ENCODE measurements at places on chromosomes 1 and 21.
A peak's percentile ranks its signal among the peaks of the same experiment; 100 is the strongest.

DNA sequence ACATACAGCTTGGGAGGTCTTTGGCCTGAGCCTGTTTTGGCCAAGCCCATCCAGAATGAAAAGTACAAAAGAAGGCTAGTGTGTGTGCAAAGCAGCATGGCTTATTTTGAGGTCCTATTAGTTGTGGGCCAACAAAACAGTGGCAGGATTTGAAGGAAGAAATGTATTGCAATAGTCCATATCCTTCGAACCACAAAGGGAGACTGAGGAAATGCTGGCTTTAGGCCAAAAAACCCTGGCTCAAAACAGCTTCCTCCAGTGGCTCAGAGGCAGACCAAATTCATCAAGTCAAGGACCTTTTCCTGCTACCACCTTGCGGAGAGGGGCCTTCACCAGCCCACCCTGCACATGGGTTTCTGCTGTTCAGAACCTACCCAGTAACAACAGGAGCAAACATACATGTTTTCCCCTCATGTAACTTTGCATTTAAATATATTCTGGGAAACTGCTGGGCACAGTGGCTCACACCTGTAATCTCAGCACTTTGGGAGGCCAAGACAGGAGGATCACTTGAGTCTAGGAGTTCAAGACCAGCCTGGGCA lies 43.3 kb downstream of the VPS26C start:
- DNase-seq = no peak

DNA sequence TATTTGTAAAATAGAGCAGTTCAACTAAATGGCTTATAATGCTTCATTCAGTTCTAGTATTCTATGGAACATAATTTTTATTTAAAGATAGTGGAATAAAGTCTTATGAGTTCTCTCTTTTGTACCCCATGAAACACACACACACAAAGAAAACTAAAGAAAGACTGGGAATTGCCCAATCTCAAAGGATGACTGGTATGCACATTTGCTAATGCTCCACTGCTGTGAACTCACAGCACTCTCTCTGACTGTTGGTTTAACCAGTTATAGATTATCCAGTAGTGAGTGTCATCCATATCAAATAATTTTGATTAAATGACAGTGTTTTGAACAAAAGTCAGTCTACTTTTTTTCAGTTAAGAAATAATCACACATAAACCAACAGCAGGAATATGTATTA lies 1082.4 kb upstream of the B3GALT2 start:
- DNase-seq = no peak

DNA sequence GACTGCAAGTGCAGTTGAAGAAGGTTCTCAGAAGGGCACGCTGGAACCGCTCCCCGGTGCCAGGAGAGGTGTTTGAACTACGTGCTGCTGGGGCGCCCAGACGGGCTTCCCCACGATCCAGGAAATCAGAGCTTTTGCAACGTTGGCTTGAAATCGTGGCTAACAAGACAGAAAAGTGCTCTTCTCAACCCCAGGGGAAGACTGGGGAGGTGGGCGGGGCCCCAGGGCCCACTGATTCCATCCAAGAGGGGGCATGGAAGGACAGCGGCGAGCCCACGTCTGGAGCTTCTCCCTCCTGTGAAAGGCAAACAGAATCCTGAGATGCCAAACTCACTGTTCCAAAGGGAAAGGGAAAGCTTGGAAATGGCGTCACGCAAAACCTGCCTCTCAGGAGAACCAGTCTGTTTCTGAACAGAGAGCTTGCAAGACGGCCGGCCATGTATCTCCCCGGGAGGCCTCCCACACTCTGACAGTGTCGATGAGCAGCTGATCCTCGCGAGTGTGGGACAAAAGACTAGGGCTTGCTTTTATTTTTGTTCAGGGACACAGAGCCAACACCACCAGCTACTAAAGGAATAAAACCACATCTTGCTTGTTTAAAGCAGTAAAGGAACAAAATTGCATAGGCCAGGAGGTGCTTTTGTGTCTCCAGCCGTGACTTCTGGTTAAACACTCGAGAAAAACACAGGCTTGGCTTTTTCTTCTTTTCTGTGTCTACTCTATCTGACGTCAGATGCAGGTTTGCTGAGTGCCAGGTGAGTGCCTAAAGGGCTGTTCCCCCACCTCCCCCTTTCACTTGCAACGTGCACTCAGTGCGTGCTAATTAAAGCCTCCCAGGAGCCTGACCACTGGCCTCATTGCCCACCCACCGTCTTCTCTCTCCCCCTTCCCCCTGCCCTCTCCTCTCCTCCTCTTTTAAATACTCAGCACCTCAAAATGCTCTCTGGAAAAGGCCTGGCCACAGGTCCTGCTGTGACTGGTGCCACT lies 41.5 kb downstream of the LRRC3 start:
- DNase-seq = no peak

DNA sequence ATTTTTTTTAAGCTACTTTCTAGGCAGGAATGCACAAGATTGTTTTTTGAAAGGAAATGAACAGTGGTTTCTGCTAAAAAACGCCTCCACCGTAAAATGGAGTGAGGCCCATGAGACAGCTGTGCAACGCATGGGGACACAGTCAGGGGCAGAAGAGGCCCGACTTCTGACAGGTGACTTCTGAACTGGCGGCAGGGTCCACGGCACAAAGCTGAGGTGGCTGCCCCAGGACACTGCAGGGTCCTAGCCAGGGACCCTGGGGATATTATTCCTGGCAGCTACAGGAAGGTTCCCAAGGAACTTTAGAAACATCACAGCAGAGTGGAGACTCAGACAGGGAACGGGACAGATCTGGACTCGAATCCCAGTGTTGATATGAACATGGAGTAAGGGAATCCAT lies 75.1 kb downstream of the SIM2 start:
- DNase-seq = no peak

DNA sequence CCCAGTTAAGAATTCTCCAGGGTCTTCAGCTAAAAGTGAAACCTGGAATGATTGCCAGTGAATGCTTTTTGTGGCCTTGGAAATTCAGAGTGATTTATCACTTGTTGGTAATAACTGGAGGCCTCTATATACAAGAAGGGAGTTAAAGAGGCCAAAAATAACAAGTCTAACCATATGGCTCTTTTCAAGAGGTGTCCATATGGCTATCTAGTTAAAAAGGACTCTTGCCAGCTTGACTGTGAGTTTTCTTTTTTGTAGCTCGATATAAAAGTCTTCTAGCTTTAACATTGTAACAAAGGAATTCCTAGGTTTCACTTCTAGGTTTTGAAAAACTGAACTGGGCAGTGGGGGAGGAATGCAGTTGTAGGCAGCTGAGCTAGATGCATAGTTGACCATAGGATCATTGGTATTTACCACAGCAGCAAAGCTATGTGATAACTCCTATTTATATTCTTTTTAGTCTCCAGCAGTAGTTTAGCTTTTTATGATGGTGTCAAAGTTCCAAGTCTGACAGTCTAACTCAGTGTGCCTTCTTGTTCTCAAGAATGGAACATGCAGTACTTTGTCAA lies 44.4 kb downstream of the CACHD1 start:
- peak; percentile 50 for DNase-seq

GRCh38 chr1:236161230-236161629 lies 18.9 kb downstream of the GPR137B start:
- no peak for DNase-seq

GRCh38 chr1:219806642-219807041 lies 121.7 kb downstream of the SLC30A10 start:
- DNase-seq = no peak

DNA sequence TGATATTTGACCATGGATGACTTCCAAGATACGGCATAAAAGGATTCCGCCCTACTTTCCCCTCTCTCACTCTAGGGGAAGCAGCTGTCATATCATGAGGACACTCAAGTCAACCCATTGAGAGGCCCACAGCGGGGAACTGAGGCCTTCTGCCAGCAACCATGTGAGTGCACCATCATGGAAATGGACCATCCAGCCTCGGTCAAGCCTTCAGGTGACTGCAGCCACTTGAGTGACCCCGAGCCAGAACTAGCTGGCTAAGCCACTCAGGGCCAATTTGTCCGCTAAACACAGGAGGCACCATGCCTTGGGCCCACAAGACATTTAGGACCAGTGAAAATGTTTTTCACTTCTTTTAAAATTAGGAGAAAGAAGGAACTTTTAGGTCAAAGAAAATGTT lies 11.1 kb upstream of the GJB5 start:
- no peak for DNase-seq

- no peak for DNase-seq
These were observed 36.2 kb downstream of the CCN1 start for GRCh38 chr1:85616736-85617135.

- DNase-seq = peak; percentile 93
These were observed 459.2 kb upstream of the RUNX1 start for GRCh38 chr21:35508139-35508888.

DNA sequence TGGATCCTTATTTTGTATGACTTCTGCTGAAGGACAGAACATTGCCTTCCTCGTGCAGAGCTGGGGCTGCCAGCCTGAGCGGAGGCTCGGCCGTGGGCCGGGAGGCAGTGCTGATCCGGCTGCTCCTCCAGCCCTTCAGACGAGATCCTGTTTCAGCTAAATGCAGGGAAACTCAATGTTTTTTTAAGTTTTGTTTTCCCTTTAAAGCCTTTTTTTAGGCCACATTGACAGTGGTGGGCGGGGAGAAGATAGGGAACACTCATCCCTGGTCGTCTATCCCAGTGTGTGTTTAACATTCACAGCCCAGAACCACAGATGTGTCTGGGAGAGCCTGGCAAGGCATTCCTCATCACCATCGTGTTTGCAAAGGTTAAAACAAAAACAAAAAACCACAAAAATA lies 27.5 kb upstream of the KDM4A start:
- DNase-seq = no peak

- DNase-seq = peak; percentile 54
These were observed 209.5 kb downstream of the RPS6KC1 start for GRCh38 chr1:213260311-213261075.

DNA sequence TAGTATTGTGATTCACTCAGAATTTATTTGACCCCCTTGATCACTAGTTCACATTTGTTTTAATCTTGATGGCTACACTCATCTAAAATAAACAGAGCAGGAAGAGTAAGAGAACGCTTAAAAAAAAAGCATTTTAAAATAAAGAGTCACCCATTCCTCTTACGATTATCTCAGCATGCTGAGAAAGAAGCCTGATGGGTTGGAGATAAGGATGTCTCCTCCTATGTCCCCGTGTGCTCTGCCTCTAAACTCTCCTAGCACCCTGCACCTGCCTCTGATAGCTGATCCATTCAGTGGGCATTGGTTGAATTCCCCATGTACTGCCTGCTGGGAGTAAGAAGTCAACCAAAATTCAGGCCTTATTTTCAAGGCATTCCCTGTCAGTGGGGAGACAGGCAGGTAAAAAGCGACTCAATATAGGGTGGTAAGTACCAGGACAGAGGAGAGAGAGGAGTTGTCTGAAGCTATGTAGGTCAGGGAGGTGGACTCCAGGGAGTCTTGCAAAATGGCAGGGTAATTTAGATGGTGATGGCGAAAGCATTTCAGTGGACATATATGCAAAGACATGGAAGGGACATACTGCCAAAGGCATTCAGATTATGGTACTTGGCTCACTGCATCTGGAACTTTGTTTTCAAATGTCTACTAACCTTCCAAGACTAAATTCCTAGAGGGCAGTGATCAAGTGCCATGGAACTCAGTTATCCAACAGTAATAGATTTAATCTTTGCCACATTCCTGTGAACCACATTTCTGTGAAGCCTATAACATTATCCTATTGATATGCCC lies 18.4 kb downstream of the ELAVL4 start:
- no peak for DNase-seq

DNA sequence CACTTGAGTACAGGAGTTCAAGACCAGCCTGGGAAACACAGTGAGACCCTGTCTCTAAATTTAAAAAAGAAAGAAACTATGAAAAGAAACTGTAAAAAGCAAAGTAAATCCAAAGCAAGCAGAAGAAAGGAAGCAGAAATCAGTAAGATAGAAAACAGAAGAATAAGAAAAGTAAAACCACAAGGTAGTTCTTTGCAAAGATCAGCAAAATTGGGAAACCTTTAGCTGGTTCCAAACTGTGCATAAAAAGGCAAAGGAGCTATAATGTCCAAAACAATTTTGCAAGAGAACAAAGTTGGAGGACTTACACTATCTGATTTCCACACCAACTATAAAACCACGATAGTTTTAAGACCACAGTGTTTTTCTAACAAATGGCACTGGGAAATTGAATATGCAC lies 218.8 kb downstream of the RPS6KC1 start:
- DNase-seq = no peak

DNA sequence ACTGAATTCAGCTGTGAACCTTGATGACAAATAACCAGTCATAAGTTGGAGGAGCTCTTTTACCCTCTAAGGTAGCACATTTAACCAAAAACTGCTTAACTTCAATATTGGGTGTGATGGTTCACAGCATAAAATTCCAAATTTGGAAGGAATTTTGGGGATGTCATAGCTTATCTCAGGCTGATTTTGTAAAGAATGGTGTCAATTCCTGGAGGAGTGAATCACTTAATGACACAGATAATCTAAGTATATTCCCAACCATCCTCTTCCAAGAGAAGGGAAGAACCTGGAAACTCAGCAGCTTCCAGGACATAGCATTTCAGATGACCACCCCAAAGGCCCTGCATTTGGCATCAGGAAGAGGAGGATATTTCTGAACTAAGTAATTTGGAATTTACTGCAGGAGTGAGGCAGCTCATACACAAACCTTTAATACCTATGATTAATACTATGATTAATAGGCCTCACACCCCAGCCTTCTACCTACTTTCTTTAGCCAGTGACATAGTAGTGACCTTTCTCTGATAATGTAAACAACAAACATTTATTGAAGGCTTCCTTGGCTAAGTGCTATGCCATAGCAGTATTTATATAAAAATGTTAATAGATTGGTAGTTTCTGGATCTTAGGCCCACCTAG lies 14.5 kb downstream of the GLUL start:
- no peak for DNase-seq

- DNase-seq = no peak
These were observed 191.3 kb upstream of the LMO4 start for GRCh38 chr1:87137342-87137739.

DNA sequence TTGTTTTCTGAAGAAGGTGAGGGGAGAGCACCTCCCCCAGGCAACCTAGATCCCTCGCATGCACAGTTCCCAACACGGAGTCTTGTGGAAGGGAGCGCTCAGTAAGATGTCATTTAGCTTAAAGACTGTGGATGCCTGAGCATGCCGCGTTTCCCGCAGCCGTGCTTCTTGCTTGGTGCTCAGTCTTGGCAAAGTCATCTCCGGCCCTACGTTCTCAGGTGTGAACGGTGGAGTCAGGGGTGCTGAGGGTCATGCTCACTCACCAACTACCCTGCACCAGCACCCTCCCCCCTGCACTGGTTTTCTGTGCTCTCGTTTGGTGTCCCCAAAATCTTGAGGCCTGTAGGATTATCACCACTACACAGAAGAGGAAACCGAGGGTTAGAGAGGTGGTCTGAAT lies 202.1 kb downstream of the RHOU start:
- no peak for DNase-seq

DNA sequence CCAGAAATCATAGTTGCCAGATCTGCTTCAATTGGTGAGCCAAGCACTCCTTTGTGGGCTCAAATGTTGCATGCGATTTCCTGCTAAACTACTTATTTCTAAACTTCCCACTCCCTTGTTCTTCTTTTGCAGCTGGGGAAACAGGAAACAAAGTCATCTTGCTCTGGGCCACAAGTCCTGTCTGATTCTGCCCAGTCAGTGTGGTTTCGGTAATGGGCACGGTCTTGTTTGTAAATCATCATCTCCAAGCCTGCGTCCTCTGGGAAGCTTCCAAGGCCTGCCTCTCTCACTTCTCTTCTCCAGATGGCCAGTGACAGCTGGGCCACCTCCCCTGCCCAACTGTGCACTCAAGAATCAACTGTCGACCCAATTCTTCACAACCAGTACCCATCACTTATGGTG lies 4.4 kb downstream of the S100A8 start:
- DNase-seq = peak; percentile 93

GRCh38 chr1:67860776-67861175 lies 27.5 kb upstream of the GNG12 start:
- DNase-seq = no peak

Data from suppressor macrophage (primary cell).